ENCODE measurements at places on chromosomes 6 and 20.
A peak's percentile ranks its signal among the peaks of the same experiment; 100 is the strongest.

DNA sequence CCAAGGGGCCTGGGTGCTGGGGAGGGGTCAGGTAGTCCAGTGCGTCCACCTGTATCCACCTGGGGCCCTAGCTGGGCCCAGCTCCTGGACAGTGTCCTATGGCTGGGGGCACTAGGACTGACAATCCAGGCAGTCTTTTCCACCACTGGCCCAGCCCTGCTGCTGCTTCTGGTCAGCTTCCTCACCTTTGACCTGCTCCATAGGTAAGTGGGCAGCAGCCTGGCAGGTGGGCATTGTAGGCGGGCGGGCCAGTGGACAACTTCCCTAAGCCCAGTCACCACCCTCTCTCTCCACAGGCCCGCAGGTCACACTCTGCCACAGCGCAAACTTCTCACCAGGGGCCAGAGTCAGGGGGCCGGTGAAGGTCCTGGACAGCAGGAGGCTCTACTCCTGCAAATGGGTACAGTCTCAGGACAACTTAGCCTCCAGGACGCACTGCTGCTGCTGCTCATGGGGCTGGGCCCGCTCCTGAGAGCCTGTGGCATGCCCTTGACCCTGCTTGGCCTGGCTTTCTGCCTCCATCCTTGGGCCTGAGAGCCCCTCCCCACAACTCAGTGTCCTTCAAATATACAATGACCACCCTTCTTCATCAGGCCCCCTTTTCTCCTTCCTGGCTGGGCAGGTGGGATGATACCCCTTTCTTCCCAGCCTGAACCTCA is 584 bp downstream of the C20orf141 start:
- DNase-seq = no peak

DNA sequence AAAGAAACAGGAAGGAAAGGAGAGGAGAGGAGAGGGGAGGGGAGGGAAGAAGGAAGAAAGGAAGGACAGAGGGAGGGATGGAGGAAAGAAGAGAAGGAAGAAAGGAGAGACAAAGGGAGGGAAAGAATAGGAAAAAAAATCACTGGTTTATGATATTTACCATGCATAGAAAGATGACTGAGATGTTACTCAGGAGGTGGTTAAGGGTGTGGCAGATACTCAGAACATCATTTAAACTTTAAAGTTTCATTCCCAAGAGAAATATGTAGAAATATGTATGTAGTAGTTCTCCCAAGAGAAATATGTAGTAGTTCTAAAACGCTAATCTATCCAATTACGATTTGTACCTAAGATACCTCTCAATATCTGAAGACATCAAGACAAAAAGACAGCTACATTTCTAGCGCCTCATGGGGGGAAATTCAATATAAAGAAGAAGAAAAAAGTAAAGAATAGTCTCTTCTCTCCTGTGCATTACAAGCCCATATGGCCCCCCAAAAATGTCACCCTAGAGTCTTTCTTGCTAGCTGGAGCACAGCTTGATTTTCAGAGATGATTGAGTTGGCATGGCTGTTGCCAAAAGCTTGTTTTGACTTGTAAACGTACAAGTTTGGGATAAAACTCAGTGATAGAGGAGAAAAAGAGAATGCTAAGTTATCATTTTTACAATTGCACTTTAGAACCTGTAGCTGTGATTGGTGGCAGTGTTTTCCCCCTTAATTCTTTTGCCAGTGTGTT is 539.2 kb downstream of the CDH26 start:
- DNase-seq = no peak

- no peak for DNase-seq
Measured at GRCh38 chr20:58994390-58995159, 12.5 kb downstream of the CTSZ start.

GRCh38 chr6:42293386-42293977 is 75.8 kb upstream of the MRPS10 start:
- DNase-seq = no peak

- no peak for DNase-seq
Measured at GRCh38 chr6:147621263-147621662, 112.8 kb downstream of the SAMD5 start.

DNA sequence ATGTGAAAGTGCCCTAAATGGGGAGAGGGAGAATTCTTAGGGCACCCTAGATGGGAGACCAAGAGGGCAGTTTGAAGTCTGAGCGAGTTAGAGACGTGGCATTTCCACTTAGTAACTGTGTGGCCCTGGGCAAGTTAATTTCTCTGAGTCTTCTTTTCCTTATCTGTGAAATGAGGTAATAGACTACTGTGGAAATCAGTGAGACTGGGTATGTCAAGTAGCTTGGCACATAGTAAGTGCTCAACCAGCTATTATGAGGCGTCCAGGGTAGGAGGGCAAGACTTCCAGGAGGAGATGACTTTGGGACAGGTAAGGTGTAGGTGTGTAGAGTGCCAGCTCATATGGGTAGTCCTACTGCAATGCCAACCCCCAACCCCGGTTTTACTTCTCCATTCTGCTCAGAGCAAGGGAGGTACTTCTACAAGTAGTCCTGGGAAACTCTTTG is 770 bp downstream of the KIF3B start:
- peak; percentile 38 for DNase-seq

DNA sequence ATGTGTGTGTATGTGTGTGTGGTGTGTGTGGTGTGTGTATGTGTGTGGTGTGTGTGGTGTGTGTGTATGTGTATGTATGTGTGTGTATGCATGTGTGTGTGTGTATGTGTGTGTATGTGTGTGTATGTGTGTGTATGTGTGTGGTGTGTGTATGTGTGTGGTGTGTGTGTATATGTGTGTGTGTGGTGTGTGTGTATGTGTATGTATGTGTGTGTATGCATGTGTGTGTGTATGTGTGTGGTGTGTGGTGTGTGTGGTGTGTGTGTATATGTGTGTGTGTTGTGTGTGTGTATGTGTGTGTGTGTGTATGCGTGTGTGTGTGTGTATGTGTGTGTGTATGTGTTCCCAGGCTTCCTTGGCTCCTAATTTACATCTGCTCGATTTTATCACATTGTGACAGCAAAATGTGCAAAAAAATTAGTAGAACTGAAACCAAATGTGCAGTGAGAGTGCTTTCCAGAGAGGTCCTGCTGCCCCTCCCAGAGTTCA is 234.5 kb downstream of the BMP7 start:
- no peak for DNase-seq

DNA sequence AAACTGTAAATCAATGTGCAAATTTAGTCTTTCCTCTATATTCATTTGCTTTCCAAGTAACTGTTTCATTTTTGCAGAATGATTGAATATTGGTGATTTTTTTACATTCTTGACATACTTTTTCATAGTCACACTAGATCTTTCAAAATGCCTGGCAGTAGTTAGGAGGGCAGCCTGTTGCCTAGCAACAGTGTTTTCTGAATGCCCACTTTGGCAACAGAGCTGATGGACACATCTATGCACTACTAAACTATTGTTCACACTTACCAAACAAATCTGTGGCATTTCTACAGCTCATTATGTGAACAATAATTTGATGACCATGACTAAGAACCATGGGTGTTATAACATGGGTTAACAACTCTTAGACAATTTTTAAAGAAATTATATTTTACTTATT is 438.0 kb upstream of the IMPG1 start:
- no peak for DNase-seq

DNA sequence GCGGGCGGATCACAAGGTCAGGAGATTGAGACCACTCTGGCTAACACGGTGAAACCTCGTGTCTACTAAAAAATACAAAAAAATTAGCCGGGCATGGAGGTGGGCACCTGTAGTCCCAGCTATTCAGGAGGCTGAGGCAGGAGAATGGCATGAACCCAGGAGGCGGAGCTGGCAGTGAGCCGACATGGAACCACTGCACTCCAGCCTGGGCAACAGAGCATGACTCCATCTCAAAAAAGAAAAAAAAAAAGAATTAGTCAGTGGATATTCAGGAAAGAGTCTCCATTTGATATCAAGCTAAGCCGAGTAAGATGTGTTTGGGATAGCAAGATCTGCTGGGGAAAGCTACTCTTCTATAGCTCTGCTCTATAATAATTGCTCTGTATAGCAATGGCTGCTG is 41.0 kb downstream of the MOCS1 start:
- DNase-seq = no peak

GRCh38 chr6:121873595-121873994 is 438.1 kb downstream of the GJA1 start:
- DNase-seq = no peak

- no peak for DNase-seq
Measured at GRCh38 chr6:126015863-126016262, 29.5 kb downstream of the TRMT11 start.

DNA sequence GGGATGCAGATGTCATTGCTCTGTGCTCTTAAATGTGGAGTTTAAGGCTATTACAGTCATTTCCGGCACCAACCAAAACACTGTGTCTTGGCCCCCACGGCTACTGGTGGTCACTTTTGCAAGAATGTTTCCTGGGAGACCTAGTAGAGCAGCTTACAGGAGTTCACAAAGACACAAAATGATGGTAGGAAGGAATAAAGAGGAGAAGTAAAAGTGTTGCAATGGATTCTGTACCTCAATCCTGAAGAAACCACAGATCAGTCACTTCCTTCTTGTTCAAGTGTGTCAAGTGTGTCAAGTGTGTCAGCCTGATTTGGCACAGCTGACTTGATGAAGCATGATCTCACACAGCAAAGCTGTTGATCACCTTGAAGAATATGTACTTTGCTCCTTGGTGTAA is 344.0 kb downstream of the PLCB1 start:
- no peak for DNase-seq

DNA sequence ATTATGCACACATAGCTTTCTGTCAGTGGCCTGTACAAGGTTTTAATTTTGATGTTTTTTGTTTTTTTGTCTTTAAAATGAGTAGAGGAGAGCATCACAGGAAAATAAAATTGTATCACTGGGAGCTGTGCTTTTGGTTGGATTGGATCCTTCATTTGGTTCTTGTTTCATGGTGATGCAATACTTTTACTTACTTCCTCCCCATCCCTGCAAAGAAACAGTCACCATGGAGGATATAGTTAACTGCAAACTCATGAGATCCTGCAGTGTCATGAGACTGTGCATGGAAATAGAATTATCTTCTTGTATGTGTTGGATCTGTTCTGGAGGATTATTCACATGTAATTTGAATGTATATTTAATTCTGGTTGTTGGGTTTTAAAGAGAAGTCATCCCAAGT is 122.3 kb downstream of the JARID2 start:
- DNase-seq = no peak

GRCh38 chr6:122136386-122136785 is 263.1 kb upstream of the HSF2 start:
- DNase-seq = no peak

DNA sequence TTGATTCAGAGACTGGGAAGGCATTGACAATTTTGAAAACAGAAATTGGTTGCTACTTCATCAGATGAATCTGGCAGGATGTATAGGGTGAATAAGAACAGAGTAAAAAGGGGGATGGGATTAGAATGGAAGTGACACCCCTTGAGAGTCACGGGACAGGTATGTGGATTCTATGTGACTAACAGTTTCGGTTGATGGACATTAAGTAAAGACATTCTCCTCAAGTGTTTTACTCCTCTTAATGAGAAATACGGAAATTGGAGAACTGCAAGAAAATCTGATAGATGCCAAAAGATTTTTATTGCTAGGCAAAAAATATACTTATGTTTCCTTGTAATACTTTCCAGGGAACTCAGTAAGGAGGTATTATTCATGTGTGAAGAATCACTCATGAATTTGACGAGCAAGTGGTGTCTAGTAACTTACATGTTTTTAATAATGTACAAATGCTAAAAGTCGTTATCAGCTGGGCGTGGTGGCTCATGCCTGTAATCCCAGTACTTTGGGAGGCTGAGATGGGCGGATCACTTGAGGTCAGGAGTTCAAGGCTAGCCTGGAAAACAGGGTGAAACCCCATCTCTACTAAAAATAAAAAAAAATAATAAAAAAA is 135.8 kb downstream of the KIF16B start:
- DNase-seq = no peak

DNA sequence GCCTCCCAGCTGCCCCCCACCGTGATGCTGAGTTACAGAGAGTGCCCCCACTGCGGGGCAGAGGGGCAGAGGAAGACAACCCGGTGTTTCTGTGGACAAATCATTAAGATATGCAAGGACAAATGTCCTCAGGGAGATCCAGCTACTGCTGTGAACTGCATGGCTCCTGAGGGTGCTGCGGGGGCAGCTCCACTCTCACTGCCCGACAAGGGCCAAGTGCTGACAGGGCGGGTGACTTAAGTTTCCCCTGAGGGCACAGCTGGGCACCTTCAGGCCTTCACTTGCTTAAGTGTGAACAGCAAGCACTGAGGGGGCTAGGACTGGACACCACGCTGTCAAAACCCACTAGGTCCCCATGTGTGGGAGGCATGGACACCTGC is 26.2 kb upstream of the TCFL5 start:
- no peak for DNase-seq

- DNase-seq = no peak
Measured at GRCh38 chr6:613981-614380, 42.9 kb downstream of the HUS1B start.

DNA sequence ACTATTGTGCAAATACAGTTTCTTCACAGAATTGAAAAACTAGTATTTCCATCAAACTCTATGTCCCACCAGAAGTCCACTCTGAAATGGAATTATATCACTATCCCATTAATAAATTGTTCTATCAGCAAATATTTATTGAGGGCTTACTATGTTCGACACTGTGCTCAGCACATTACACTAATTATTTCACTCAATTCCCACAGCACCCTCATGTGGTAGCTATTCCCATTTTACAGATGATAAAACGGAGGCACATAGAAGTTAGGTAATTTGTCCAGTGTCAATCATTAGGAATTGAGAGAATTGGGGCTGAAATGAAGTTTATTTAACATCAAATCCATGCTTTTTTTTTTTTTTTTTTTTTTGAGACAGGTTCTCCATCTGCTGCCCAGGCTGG is 52.5 kb downstream of the MKKS start:
- DNase-seq = no peak

- DNase-seq = no peak
Measured at GRCh38 chr20:46206025-46206424, 87.9 kb downstream of the CD40 start.

- DNase-seq = no peak
Measured at GRCh38 chr6:5680095-5680494, 326.6 kb downstream of the NRN1 start.

- no peak for DNase-seq
Measured at GRCh38 chr6:169048865-169049205, 204.8 kb downstream of the THBS2 start.

- no peak for DNase-seq
Measured at GRCh38 chr20:16563066-16563806, 10.0 kb downstream of the KIF16B start.

DNA sequence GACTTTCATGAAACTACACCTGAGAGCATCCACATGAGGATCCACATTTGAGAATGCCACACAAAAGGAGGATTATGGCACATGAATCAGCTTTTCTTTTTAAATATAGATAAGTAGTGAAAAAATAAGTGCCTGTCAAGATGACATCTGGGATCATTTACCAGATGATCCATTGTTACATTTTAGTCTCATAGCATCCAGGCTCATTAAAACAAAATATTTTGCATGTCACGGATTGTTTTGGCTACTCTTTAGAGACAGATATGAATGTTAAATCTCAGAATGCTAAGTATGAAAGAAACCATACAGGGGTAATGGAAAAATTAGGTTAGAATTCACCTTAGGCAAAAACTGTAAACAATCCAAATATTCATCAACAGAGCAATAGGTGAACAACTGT is 66.7 kb downstream of the MYO6 start:
- no peak for DNase-seq

GRCh38 chr20:22584922-22585785 is 782 bp upstream of the FOXA2 start:
- DNase-seq = no peak

GRCh38 chr6:6474170-6474920 is 114.2 kb upstream of the LY86 start:
- no peak for DNase-seq

- no peak for DNase-seq
Measured at GRCh38 chr20:62523473-62524203, 47.8 kb upstream of the GATA5 start.

GRCh38 chr6:75850026-75850833 is 101.2 kb downstream of the MYO6 start:
- no peak for DNase-seq

Data from GM06990 (cell line).